CD4-positive, alpha-beta memory T cell (primary cell): ENCODE measurements at places on chromosomes 1 and 21. TPM values are rescaled to one million over a fixed set of nuclear protein-coding genes. Genes with fewer than 3 reads are reported as not detected.

DNA sequence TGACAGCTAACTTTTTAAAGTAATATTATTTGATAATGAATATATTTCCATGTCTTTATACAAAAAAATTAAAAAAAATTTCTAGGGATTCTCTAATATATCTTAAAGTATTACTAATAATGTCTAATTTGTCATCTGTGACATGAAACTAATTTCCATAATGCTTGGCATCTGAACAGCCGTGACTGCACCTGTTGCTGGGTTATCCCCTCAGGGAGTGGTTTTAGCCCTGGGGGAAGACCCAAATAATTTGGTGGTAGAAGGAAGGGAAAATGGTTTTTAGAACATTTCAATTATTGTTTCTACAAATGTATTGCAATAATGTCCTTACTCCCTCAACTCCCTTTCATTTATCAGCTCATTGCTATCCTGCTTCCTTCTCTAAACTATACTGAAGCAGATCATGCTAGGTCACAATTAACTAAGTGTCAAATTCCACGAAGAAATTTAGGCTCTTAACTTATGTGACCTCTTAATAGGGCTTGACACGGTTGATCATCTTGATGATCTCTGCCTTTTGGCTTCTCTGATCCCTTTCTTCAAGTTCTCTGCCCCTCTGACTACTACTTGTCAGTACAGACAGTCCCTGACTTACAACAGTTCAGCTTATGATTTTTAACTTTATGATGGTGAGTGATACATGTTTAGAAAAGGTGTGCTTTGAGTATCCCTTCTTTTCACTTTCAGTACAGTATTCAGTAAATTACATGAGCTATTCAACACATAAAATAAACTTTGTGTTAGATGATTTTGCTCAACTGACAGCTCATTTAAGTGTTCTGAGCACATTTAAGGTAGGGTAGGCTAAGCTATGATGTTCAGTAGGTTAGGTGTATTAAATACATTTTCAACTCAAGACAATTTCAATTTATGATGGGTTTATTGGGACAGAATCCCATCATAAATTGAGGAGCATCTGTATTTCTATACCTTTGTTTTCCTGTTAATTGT, 26.4 kb upstream of the DPH5 start:
- H3K27me3 ChIP-seq: no peaks in the 10 kb centered on the region
- no peak overlapping the region for H3K4me3 ChIP-seq
- H3K4me1 ChIP-seq: no peaks in the 10 kb centered on the region
- no peak overlapping the region for H3K27ac ChIP-seq

DNA sequence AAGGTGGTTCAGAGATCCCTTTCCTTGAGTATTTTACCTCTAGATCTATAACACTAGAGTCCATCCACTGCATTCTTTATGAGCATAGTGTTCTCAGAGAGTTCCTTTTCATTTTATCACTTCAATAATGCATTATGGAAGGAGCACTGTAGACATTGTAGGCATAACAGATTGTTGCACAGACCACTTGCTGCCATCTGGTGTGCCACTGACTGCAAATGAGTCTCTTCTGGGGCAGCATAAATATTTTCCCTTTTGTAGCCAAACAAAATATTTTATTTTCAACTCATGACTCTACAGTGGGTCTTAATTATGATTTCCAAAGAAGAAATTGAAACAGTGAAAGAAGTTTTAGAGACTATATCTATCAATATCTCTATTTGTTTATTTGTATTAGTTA, 290.4 kb downstream of the OLFM3 start:
- H3K27me3 ChIP-seq: no peaks in the 10 kb centered on the region
- H3K27ac ChIP-seq: no peak overlapping the region
- DNase-seq: no peak
- H3K4me1 ChIP-seq: no peaks in the 10 kb centered on the region

DNA sequence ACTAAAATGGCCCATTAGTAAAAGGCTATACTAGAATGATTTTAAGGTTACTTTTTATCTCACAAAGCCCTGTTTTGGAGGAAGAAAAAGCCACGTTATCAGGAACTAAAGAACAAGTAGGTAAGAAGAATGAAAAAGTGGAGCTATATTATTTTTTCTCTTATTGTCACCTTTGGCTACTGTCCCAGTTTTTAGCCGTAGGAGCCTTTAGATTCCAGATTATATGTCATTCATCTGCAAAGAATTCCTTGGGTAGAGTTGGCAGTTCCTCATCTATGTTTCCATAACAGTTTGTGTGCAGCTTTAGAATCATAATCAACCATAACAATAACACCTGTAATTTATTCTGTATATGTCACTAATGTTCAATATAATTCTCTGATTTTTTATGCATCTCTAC, 83.8 kb downstream of the TPR start:
- peaks cover 35% of the 10 kb centered on the region for H3K4me1 ChIP-seq
- DNase-seq: no peak
- H3K36me3 ChIP-seq: no peaks in the 10 kb centered on the region

DNA sequence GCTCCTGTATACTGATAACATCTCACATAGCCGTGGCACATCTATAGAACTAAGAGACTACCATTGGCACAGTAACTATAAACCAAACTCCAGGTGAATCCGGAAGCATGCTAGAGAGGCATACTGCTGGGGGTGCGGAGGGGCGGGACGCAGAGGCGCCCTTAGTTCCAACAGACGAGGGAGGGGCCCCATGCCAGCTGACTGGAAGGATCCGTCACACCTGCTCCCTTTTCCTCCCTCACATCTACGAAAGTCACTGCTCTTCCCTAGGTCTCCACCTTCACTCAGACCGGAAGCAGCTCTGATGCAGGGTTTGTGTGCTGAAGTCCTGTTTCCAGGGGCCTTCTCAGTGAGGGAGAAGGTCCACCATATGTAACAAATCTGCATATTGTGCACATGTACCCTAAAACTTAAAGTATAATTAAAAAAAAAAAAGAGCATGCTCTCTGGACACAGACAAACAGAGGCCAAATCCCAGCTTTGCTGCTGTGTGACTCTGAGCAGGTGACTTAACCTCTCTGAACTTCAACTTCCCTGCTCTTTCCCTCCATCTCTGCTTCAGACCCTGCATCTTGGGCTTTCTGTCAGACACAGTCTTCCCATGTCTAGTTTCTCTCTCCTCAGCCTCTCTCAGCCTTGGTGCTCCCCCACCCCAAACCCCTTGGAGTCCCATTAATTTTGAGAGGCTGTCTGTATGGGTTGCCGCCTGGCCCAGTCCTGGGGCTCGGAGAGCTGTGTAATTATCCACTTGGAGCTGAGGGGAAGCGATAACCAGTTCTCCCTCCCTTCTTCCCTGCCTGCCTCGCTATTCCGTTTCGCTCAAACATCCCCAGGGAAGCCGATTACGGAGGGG, 7.8 kb upstream of the GJB5 start:
- no peaks in the 10 kb centered on the region for H3K4me1 ChIP-seq
- DNase-seq: no peak
- H3K27me3 ChIP-seq: no peaks in the 10 kb centered on the region
- no peak overlapping the region for H3K4me3 ChIP-seq

GRCh38 chr1:116266864-116267212, 106.2 kb upstream of the ATP1A1 start:
- H3K27me3 ChIP-seq: no peaks in the 10 kb centered on the region
- peaks cover 6% of the 10 kb centered on the region for H3K4me1 ChIP-seq
- H3K27ac ChIP-seq: no peak overlapping the region
- DNase-seq: no peak
- no peaks in the 10 kb centered on the region for H3K36me3 ChIP-seq

The KIF2C gene
- polyA plus RNA-seq: 0.16 TPM

DNA sequence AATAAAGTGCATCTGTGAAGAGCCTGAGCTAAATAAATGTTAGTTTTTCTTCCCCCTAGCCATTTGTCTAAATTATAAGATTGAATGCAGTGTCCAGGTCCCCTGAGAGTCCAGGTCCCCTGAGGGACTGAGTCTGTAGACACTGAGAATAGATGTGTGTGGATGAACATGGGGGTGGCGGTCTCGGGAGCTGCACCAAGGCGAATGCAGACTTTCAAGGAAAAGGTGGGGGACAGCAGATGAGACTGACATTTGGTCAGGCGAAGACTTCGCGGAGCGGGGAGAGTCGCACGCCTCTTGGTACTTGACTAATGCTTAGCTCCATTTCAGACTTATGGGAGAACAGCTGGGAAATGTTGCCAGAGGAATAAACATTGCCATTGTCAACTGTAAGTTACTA, 17.7 kb upstream of the MX2 start:
- no peak for DNase-seq
- H3K36me3 ChIP-seq: no peaks in the 10 kb centered on the region
- H3K4me3 ChIP-seq: no peak overlapping the region
- no peaks in the 10 kb centered on the region for H3K27me3 ChIP-seq
- H3K4me1 ChIP-seq: no peaks in the 10 kb centered on the region
- H3K27ac ChIP-seq: no peak overlapping the region
